CMK (cell line): ENCODE measurements at places on chromosomes 2 and 18.
A peak's percentile ranks its signal among the peaks of the same experiment; 100 is the strongest.

- peak; percentile 9 for DNase-seq
These were observed 2.2 kb upstream of the KCNH7 start for GRCh38 chr2:162840598-162841246.

DNA sequence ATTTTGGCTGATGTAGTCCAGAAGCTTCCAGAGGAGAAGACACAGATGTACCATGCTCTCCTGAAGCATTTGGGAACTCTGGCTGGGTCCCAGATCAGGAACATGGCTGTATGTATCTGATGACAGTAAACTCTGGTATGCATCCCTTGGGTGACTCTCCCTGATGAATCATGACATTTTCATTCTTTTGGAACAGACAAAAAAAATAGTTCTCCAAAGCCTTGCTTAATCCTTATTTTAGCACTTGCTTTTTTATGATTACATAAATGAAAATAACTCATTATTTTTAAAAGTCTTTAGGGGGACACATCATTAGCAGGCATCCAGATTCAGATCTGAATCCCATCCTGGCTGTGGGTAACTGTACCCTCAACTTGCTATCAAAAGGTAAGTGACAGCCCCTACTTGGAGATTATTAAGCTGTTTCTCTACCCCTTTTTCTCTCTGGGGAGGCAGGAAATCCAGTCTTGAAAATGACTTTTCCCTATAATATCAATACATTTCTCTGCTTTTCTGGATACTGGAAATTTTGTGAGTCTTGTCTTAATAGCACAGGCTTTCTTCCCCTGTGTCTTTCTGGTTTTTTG is 23.3 kb downstream of the AOX1 start:
- no peak for DNase-seq

DNA sequence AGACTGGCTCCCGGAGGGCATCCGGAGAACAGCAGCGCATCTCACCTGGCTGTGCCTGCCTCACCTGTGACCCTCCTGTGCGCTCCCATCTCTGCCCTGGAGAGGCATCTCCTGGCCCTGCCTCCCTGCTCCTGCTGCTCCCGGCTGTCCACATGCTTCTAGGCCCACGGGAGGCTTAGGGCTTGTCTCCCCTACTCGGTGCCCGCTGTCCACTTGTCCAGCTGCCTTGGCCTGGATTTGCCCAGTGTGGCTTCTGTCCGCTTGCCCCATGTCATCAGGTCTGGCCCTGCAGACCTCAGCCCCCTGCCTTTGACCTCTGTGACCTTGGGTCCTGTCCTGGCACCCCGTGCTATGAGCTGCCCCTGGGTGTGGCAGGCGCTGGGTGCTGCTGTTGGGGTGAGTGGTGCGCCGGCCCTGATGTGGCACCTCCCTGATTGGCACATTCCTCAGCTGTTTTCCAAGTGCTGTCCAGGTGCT is 4.5 kb downstream of the BOK start:
- no peak for DNase-seq

DNA sequence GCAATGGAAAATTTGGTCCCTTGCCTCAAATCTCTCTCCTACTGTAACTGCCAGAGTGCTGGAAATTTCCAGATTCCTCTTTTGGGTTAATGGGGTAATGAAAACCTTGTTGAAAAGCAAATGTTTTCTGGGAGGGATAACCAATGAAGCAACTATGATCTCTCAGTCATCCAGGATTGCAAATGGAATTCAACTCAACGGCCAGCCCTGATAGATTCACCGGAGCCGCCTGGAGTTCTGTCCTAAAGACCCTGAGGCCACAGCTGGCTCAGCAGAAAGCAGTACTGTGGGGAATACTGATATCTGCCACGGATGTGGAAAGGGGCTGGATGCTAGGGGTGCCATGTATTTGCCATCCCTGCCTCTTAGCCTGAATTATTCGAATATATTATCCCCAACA is 167.8 kb downstream of the NRP2 start:
- DNase-seq: no peak

- DNase-seq: no peak
These were observed 55.2 kb downstream of the SNORC start for GRCh38 chr2:232925153-232925820.

- DNase-seq: no peak
These were observed 17.3 kb upstream of the PDE1A start for GRCh38 chr2:182444170-182444569.

- DNase-seq: no peak
These were observed 41.3 kb upstream of the SNED1 start for GRCh38 chr2:240956935-240957655.

DNA sequence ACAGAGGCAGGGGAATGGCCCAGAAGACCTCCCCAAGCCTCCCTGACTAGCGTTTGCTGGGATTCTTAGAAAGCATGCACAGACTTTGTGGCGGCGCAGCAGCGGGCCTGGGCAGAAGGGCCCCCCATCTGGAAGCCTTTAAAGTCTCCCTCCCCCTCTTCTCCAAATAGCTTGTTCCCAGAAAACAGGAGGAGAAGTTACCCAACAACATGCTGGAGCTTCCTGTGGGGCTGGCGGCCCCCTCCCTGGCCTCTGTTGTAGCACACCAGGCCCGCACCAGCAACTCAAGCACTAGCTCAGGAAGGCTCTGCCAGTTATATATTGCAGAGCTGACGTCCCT is 334.8 kb downstream of the DYSF start:
- no peak for DNase-seq

- no peak for DNase-seq
These were observed 103.5 kb downstream of the LBH start for GRCh38 chr2:30334762-30335363.

GRCh38 chr2:42722320-42723190 is 41.4 kb downstream of the OXER1 start:
- DNase-seq: no peak

GRCh38 chr18:44423814-44424644 is 256.7 kb upstream of the SETBP1 start:
- DNase-seq: no peak

DNA sequence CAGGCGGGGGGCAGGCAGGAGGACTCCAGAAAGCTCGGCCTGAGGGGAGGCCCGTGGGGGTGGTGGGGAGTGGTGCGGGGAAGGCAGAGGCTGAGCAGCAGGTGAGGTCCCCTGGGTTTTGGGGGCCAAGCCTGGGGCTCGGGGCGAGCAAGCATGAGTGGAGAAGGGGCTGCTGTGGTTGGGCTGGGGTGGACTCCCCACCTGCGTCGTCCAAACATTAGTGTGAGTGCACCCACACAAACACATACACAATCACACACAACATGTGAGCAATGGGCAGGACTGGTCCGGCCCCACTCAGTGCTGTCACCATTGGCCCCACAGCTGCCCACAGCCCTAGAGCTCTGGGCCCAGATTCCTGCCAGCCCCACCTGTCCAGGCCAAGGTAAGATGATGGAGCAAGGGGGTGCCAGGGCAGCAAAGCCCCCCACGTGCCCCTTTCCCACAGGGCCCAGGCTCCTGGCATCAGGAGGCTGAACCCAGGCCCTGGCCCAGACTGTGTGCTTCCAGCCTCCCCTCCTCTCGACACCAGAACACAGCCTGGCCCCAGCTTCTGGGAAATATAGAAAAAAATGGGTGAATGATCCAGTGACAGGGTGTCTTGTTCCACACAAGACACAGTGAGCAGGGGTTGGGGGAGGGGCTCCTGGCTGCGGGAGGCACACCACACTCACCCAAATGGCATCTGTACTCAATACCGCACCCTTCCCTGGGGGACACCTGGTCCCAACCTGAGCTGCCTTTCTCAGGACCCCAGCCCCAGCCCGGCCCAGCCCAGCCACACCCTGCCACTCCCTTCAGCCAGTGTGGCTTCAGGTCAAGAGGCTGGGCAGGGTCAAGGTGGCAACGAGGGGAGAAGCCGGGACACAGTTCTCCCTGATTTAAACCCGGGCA is 463 bp upstream of the ALPP start:
- DNase-seq: no peak

GRCh38 chr2:120943403-120944034 is 207.9 kb downstream of the GLI2 start:
- no peak for DNase-seq

- no peak for DNase-seq
These were observed 141.2 kb upstream of the ST6GAL2 start for GRCh38 chr2:107027205-107027604.

DNA sequence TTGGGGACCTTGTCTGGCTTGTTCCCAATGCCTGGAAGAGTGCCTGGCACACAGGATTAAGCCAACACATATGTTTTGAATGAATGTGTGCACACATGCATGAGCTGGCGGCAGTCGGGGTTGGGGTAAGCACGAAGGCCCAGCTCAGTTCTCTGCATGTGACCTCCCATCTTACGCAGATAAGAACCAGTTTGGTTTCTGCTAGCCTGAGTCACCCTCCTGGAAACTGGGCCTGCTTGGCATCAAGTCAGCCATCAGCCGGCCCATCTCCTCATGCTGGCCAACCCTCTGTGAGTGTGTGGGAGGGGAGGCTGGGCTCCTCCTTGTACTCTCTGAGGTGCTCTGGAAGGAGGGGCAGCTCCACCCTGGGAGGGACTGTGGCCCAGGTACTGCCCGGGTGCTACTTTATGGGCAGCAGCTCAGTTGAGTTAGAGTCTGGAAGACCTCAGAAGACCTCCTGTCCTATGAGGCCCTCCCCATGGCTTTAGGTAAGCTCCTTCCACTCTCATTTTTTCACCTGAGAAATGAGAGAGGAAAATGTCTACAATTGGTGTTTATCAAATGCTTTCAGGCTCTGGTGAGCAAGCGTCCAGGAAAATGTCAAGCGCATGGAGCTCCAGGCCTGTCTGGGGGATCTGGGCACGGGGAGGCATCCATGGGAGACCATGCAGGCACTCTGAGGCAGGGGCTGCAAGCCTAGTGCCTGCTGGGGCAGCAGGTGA is 9.7 kb upstream of the IL1RN start:
- no peak for DNase-seq

DNA sequence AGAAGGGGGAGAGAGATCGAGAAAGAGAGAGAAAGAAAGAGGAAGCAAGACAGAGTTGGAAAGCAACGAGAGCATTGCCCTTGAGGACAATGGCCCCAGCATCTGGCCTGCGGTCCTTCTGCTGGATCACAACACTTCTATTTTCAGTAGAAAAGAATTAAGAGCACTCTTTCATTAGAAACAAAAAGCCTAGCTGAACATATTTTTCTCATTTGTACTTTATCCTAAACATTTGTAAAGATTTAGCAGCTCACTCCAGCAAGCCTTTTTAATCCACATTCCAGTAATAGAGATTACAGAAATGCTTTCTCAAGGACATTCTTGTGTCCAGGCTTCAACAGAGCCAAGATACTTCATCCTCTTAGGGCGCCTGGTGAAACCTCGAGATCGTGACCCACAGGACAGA is 31.6 kb upstream of the AFF3 start:
- no peak for DNase-seq

DNA sequence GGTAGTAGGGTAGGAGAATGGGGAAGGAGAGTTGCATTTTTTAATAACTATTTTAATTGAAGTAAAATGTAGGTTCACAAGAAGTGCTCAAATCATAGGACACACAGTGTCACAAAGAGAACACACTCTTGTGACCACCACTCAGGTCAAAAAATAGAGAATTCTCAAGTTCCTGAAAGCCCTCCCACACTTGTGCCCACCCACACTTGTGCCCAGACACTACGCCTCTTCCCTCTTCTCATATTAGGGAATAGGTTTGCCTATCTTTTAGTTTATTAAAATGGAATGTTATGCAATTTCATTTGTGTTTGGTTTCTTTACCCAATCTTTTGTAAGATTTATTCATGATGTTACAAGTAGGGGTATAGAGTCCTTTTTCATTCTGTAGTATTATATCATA is 67.2 kb downstream of the UGGT1 start:
- DNase-seq: no peak

DNA sequence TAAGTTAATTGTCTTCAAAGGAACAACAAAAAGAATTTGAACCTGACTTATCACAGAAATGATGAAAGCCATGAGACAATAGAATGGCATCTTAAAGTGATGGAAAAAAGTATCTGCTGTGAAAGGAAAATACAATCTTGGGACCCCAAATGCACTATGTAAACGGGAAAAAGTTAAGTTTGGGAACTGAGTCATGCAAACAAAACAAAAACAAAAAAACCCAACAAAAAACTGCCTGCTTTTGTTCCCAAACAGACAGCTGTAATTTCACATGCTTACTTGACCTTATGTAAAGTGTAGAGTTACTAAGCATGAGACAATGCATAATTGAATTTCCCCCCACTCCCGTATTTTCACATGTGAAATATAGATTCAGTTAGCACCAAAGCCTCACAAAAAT is 122.1 kb upstream of the RBMS1 start:
- no peak for DNase-seq

DNA sequence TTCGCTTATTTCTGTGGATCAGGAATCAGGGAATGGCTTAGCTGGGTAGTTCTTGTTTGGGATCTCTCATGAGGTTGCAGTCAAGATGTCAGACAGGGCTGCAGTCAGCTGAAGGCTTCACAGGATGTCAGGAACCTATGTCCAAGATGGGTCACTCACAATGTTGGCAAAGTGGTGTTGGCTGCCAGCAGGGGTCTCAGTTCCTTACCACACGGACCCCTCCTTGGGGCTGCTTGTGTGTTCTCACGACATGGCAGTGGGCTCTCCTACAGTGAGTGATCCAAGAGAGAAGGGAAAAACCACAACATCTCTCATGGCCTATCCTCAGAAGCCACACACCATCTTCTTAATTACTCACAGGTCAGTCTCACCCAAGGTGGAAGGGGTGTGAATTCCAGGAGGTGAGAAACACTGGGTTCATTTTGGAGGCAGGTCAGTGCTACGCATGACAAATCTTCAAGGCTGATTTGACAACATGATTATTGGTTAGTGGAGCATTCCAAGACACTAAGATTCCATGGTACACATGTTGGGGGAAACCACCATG is 1.3 kb upstream of the ANTXR1 start:
- no peak for DNase-seq

GRCh38 chr2:5074733-5075132 is 617.5 kb upstream of the SOX11 start:
- peak; percentile 74 for DNase-seq

GRCh38 chr2:147588191-147588590 is 256.6 kb upstream of the ACVR2A start:
- DNase-seq: no peak

GRCh38 chr18:10094655-10095054 is 180.8 kb downstream of the VAPA start:
- DNase-seq: no peak

- no peak for DNase-seq
These were observed 120.6 kb downstream of the EHBP1 start for GRCh38 chr2:62826141-62826540.

- DNase-seq: no peak
These were observed 26.8 kb downstream of the TNP1 start for GRCh38 chr2:216833061-216833460.

DNA sequence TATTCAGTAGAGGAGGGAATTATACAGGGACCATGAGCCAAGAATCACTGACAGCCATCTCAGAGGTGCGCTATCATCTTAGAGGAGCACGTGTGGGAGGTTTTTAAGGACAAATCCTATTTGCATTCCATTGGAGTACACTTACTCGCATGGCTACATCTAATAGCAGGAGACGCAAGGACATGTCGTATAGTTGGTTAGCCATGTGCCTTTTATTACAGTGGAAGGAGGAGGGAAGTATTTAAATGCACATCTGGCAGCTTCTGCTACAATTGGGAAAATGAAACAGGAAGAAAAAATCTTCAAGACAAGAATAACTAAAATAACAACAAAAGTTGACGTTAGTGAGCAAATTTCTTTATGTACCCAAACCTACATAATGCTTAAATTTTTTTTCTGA is 86.5 kb upstream of the UGP2 start:
- no peak for DNase-seq

GRCh38 chr2:33240178-33240577 is 236.3 kb upstream of the RASGRP3 start:
- no peak for DNase-seq
